ENCODE measurements at places on chromosomes 11 and 22.

GRCh38 chr11:46250745-46251052 lies 26.8 kb upstream of the CREB3L1 start:
- no peak for DNase-seq

DNA sequence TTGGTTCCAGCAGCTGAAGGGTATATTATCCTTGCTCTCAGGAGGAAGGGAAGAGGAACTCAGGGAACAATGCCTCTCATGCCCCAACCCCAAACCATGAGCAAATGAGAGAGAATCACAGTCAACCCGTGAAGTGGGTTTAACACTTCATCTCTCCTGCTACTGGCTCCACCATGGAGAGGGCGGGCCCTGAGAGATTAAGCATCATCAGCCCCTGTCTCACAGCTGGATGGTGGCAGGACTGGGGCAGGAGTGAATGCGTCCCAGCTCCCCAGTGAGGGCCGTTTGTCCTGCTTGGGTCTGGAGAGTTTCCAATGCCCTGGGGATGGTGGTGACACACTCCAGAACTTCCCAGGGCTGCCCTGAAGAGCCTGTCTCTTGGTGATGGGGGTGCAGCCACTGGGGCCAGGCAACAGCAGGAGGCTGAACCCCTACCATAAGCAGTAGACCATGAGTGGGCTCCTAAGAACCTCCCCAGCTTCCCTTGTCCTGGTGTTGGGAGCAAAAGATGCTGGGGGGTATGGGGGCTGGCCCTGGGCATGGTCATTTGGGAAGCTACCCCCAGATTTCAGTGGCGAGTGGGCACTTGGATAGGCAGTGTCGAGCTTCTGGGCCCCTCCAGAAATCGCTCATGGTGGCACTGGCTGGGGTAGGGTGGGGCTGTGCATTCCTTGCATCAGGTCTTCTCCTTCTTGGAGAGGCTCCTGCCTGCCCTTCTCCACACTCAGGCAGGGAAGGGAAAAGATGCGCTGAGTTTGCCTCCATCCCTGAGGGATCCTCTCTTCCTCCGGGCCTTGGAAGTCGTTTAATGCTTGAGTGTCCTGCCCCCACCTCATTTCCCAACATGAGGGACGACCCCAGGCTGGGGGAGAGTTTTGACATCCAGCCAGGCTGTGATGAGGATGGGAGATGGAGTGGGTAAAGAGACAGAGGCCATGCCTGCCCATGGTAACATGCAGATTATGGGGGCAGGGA lies 157.5 kb downstream of the ST3GAL4 start:
- DNase-seq: no peak

GRCh38 chr22:20213833-20214708 lies 54.0 kb downstream of the RTN4R start:
- no peak for DNase-seq

DNA sequence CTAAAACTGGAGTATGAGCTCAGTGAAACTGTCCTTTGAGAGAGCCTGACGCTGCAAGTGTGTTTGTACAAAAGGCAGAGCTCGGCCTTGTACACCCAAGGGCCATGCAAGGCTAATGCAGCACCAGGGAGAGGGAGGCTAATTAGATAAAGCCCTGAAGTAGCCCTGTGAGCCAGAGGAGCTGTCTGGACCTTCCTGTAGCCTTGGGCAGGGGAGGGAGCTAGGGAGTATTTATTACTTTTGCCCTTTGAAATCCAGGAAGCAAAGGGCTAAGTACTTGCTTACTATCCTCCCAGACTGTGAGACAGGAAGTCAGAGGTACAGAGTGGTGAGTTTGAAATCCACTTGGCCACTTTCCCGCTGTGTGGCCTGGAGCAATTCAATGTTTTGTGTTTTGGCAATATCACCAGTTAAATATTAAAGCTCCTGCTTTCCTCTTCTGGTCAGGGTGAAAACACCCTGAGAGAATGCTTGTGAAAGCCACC lies 10.2 kb upstream of the LDHA start:
- no peak for DNase-seq

DNA sequence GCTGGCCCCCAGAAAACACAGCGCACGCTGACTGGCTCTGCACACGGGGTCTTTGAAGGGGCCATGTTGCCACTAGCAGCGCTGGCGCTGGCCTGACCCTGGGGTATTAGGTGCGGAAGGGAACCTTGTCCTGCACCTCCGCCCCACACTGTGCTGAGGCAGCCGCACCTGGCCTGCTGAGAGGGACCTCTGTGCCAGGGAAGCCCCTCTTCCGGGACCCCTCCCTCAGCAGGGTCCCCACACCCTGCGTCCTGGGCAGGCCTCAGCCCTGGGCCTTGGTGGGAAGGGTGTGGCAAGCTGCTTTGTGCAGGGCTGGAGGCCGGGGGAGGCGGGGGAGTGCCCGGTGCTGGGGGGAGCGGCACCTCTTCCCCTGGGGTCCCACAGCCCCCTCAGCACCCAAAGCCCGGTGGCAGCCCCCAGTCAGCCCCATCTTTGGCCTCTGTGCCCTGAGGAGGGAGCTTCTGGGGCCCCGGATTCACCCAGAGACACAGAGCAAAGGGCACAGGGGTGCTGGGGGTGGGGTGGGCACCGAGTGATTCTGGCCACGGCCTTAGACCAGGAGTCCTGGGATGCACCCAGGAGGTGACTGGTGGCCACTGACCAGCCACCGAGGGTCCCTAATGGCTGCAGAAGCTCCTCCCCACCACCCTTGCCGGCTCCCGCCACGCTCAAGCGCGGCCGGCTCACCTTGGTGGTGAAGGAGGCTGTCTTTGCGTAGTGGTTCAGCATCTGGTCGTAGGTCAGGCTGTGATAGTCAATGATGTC lies 11.4 kb downstream of the TTLL8 start:
- no peak for DNase-seq

- no peak for DNase-seq
Measured at GRCh38 chr11:60844045-60844869, 2.3 kb downstream of the CCDC86 start.

DNA sequence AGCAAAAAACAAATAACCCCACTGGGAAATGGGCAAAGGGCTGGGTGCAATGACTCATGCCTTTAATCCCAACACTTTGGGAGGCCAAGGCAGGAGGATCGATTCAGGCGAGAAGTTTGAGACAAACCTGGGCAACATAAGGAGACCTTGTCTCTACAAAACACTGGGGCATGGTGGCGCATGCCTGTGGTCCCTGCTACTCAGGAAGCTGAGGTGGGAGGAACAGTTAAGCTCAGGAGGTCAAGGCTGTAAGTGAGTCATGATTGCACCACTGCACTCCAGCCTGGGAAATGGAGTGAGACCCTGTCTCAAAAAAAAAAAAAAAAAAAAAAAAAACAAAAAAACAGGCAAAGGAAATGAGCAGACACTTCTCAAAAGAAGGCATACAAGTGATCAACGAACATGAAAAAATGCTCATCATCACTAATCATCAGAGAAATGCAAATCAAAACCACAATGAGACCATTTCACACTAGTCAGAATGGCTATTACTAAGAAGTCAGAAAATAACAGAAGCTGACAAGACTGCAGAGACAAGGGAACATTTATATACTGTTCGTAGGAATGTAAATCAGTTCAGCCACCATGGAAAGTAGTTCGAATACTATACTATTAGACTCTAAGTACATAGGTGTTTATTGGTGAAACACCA lies 48.2 kb upstream of the SMCO4 start:
- DNase-seq: no peak

DNA sequence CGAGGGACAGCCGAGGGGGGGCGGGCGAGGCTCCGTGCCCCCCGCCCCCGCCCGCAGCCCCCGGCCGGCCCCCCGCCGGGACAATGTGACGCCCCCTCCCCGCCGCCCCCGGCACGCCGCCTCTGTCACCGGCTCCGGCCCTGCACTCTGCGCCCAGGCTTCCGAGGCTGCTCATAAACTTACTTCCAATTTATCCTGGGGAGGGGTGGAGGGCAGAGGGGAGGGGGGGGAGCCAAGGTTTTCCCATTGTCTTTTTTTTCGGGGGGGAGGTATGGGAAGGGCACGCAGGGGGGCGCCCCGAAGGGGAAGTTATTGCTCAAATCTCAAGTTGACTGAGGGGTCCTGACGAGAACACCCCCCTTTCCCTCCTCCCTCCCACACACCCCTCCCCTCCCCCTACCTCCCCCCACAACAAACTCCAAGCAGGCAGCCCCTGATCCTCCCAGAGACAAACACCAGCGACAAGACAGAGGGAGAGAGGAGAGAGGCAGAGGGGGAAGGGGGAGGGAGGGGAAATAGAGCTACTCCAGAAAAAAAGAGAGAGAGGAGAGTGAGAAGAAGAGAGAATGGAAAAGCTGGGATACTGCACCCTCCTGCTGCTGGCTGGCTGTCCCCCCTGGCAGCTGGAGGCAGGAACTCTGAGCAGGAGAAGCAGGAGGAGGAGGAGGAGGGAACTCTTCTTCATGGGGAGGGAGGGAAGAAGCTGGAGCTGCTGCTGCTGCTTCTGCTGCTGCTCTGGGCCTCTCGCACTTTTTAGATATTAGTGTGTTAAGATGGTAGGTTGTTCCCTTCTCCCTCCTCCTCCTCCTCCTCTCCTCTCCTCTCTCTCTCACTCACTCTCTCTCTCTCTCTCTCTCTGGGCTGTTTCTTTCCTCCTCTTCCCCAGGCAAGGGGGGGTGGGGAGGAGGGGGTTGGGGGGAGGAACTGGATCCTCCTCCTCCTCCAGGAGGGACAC lies 631 bp downstream of the PHF21A start:
- DNase-seq: no peak

- DNase-seq: no peak
Measured at GRCh38 chr22:22870577-22871404, 16.8 kb upstream of the IGLL5 start.

DNA sequence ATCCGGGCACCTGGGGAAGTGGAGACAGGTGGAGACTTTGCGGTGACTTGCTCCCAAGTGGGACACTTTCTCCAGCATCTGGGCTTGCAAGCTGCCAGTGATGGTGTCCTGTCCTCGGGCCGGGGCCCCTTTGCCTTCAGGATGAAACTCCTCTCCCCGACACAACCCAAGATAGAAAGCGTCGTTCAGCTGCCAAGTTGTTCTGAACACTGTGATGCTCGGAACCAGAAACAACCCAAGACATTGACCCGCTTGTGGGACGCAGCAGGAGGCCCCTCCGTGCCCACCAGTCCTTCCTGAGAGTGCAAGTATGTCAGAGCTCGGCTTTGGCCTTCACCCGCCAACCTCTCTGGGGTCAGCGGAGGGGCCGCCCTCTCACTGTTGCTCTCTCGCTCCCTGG lies 31.3 kb downstream of the LINC01488 start:
- no peak for DNase-seq

DNA sequence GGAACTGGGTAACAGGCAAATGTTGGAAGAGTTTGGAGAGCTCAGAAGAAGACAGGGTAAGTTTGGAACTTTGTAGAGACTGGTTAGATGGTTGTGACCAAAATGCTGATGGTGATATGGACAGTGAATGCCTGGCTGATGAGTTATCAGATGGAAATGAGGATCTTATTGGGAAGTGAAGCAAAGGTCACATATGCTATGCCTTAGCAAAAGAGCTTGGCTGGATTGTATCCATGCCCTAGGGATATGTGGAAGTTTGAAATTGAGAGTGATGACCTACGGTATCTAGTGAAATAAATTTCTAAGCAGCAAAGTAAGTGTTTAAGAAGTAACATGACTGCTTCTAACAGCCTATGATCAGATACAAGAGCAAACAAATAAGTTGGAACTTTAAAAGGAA lies 17.8 kb downstream of the BBOX1 start:
- DNase-seq: no peak

GRCh38 chr11:22341588-22341931 lies 3.4 kb downstream of the SLC17A6 start:
- no peak for DNase-seq

DNA sequence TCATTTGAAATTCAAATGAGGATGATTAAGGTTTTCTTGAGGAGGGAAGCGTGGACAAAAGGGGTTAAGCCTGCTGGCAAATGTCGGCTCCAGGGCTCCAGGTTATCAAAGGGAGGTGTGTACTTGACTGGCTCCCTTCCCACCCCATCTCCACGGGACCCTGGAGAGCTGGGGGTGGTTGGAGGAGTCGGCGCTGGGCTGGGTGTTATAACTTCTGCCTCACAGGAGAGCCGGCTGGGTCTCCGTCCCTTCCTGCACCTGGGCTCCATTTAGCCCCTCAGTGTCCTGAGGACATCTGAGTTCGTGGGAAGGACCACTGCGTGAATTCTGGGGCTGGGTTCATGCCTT lies 15.6 kb downstream of the POU2F3 start:
- DNase-seq: no peak

DNA sequence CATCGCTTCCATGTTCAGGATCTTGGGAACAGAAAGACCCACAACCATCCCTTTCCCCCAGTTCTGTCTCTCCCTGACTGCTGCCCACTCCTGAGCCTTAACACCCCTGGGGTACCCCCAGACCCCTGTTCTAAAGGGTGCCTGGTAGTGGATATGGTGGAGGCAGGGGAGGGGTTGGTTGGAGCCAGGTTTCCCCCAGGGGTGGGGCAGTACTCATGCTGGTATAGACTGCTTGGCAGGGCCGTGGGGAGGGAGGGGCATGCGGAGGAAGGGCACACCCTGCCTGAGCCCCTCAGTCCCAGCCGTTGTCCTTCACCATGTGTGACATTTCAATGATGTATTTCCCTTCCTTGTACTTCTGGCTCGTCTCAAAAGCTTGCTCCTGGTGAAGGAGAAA lies 4.0 kb downstream of the YPEL4 start:
- DNase-seq: no peak

- DNase-seq: no peak
Measured at GRCh38 chr22:36734171-36735058, 30.9 kb upstream of the CACNG2 start.

GRCh38 chr11:126053415-126054286 lies 9.0 kb downstream of the CDON start:
- no peak for DNase-seq

DNA sequence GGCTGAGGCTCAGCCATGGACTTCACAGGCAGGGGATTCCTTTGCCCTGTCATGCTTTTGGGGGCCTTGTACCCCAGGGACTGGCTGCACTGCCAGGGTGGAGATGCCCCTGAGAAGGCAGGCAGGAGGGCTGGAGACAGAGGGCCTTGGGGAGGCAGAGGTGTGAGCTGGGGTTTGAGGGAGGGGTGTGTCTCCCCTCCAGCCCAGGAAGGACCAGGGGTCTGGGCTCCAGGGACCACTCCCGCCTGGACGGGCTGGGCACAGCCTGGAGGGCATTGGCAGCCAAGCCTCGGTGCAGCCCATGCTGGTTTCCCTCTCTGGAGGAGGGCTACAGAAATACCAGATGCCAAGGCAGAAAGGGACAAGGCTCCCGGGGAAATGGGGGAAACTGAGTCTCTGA lies 19.5 kb downstream of the OTUB1 start:
- DNase-seq: no peak

DNA sequence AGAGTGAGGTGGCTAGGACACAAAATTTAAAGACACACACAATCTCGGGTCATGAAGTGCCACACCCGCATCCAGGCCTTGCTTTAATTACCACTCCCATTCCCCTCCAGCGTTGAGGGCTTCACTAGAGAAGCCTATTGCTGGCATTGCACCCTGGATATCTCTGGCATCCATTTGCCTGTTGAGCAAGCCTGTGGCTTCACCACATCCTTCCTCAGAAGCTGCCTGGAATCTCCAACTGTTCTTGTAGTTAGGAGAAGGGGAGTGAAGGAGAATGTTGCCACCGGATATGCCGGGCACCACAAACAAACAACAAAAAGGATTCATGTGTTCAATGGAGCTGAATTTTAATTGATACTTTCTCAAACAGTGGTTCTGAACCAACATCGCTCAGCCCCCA lies 34.4 kb upstream of the RCN1 start:
- DNase-seq: no peak

- DNase-seq: no peak
Measured at GRCh38 chr11:11476971-11477645, 124.1 kb upstream of the CSNK2A3 start.

Data from esophagus squamous epithelium (tissue), 5 donors.